ENCODE measurements at places on chromosomes 6 and 20.

DNA sequence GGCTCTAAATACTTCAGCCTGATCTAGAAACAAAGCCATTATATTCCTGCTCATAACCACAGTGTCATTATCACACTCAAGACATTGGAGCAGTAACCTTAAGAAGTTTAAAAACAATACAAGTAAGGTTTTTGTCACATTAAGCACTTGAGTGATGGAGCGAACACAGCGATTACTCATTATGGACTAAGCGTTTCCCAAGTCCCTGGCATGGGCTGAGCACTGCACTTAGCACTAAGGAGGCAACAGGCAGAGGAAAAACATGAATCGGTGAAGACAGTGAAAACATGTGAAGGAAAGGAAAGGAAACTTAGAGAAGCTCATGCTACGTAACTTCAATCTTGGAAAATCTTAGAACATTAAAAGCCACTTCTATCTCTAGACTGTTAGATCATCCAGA is 108.7 kb downstream of the SLC24A3 start:
- no peak for DNase-seq

DNA sequence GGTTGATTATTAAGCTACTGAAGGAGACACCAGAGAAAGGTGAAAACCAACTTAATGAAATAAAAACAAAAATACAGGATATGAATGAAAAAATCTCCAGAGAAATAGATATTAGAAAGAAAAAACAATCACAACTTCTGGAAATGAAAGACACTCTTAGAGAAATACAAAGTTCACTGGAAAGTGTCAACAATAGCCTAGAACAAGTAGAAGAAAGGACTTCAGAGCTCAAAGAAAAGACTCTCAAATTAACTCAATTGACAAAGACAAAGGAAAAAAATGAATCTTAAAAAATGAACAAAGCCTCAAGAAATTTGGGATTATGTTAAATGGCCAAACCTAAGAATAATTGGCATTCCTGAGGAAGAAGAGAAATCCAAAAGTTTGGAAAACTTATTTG is 10.3 kb upstream of the MCM9 start:
- no peak for DNase-seq

DNA sequence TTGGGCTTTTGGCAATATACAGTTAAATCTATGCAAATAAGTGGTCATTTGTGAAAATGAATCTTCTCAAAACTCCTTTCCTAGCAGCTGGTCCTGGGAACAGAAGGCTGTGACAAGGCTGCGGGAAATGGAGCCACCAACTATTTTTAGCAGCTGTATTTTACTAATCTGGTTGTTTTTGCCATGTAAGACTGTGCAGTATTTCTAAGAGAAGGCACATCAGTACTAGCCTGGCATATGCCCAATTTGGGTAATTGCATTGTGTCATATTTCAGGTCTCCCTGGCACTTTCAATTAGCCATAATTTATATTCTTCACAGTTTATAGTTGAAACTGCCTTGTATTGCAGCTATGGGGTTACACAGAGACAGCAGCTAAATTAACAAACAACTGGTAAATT is 109.6 kb downstream of the MANEA start:
- DNase-seq: no peak

DNA sequence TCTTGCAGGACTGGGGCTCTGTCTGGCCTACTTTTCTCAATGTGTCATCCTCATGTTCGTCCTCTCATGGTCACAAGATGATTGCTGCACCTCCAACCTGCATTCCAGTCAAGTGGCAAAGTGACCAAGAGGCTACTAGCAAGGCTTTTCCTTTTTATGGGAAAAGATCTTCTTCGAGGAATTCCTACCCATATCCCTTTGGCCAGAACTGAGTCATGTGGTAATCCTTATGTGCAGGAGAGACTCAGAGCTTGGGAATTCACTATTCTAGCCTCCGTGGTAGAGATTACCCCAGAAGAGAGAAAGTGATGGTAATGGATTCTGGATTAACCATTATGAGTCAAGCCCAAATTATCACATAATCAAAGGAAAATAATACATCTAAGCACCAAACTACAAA is 162.7 kb downstream of the KCNQ5 start:
- DNase-seq: no peak

DNA sequence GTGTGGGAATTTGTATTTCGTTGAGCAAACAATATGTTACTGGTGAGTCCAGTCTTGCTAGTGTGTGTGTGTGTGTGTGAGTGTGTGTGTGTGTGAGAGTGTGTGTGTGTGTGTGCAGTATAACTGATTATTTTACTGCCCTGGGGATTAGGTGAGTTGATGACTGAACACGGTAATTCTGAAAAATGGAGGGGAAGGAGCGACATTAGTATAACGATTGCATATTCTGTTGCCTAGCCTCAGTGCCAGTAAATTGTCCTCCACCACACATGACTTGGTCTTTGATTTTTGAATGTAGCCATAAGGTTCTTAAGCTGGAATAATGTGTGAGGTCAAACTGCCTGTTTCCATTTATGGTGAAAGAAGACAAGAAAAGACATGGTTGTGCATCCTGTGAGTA is 121.1 kb downstream of the SLC24A3 start:
- DNase-seq: no peak
